ENCODE measurements at places on chromosomes 2 and 18.

GRCh38 chr2:121066526-121066925, 218.5 kb downstream of the TFCP2L1 start:
- DNase-seq = no peak

DNA sequence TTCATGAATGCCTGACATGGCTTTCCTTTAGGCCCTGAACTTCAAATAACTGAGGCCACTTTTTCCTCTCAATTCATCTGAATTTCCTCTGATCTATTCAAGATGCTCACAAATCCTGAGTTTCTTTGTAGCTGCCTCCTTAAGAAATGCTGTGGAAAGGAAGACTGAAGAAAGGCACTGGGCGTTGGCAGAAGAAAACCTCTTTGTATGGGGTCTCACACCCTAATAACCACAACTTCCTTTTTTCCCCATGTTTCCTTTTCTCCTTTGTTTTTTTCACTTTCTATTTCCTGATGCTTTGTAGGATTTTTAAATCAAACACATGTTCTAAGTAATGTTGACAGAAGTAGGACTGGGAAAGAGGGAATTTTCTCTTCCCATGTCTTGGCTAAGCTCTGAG, 447.4 kb downstream of the CMPK2 start:
- DNase-seq = no peak

DNA sequence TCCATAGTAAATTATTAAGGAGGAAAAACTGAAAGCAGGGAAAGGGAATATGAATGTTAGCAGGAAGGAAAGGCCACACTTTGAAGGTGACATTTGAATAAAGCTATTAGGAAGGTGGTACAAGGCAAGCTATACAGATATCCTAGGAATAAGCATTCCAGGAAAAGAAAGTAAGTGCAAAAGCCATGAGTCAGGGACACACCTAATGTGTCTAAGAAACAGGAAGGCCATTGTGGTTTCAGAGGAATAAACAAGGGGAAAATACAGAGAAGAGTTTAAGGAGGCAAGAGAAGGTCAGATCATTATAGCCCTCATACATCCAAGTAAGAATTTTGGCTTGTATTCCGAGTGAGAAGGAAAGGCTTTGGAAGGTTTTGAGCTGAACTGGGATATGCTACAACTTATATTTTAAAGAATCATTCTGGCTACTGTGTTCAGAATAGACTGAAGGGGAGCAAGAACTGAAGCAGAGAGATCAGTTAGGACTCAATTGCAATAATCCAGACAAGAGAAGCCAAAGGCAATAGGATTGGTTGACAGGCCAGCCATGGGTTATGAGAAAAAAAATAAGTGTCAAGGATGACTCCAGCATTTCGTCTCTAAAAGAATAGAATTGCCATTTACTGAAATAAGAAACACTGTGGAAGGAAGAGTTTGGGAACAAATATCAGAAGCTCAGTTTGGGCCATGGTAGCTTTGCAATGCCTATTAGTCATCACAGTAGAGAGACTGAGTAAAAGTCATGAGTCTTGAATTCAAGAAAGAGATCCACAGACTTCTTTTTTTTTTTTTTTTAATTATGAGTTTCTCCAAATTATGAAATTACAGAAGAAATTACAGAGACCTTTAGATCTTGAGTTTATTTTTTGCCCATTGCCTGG, 11.3 kb downstream of the RAD51AP2 start:
- no peak for DNase-seq

GRCh38 chr18:70398076-70398475, 109.2 kb downstream of the SOCS6 start:
- DNase-seq = no peak

DNA sequence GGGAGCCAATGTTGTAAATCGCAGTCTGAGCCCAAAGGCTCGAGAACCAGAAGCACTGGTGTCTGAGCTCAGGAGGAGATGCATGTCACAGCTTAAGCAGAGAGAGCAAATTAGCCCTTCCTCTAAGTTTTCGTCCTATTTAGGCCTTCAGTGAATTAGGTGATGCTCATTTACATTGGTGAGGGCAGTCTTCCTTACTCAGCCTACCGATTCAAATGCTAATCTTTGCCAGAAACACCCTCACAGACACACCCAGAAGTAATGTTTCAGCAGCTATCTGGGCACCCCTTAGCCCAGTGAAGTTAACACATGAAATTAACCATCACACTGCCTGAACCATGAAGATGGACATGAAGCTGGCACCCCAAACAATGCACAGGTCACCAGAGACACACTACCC, 385.1 kb downstream of the STK39 start:
- no peak for DNase-seq

- no peak for DNase-seq
Observed at GRCh38 chr18:741931-742512, 29.6 kb upstream of the ENOSF1 start.

DNA sequence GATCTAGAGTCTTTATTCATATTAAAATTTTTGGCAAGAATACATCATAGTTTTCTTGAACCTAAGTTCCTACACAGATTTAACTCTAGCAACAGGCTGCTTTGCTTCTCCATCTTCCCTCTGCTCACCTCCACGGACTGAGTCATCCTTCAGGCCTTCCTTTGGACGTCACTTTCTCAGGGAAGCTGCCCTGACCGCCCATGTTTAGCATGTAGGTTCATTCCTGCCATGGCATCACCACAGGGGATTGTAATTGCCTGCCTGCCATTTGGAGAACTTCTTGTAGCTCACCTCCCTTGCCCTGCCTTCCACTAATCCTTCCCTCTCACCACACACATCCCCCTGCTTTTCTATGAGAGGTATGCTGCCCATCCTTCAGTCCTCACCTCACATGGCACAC, 43.9 kb upstream of the B3GNT2 start:
- DNase-seq = no peak

DNA sequence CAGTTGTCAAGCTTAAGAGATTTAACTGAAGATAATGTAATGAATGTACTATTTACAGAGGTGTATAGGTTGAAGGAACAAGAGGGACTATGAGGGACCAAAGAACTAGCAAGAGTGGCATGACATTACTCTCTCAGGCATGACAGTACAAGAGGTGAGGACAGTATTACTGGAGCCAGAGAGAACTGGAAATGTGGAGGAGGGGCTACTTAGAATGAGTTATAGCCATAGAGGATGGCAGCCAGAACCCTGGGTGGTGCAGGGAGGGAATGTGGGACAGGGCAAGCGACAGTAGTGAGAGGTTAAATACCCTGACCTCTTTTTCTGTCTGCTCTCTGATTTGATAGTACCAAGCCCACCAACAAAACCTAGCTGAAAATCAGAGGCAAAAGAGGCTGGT, 122.6 kb upstream of the UGP2 start:
- DNase-seq = no peak

- DNase-seq = no peak
Observed at GRCh38 chr2:115942800-115943199, 1500.4 kb downstream of the DPP10 start.

GRCh38 chr2:62854600-62855514, 149.3 kb downstream of the EHBP1 start:
- no peak for DNase-seq

DNA sequence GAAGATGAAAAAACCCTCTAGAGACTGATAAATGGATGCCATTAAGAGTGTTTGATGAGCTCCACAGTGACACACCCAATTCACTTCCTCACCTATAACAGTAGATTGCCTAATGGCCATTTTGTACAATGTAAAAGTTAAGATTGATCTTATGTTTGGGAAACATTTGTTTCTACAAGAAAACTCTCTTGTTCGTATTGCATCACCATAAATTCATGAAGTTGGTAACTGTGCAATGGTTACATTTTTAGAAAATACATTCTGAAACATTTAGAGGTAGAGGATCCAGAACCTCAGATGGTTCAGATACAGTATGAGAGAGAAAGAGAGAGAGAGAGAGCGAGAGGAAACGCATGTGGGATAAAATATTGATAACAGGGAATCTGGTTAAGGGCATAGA, 31.8 kb downstream of the DAPL1 start:
- DNase-seq = no peak

DNA sequence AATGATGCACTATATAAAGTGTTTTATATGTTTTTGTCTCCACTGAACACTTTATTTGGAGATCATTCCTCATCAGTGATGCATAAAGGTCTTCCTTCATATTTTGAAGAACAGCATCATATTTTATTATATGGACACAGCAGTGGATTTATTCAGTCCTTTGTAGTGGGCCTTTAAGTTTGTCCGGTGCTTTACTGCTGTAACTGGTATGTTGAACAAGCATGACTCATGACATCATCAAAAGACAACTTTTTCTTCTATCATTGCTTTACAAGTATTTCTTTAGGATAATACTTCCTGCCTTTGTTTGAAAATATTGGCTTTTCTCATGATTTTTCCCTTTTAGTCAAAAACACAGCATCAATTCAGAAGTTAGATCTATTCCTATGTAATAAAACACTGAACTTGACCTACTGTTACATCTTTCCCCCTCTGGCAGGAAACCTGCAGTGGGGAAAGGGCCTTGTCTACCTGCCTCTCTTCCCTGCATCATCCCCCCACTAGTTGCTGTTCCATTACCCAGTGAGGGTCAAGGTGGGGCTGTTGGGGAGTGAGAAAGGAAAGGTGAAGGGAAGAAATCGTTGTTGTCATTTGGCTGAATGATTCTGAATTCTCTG, 241.2 kb downstream of the CYP26B1 start:
- no peak for DNase-seq

DNA sequence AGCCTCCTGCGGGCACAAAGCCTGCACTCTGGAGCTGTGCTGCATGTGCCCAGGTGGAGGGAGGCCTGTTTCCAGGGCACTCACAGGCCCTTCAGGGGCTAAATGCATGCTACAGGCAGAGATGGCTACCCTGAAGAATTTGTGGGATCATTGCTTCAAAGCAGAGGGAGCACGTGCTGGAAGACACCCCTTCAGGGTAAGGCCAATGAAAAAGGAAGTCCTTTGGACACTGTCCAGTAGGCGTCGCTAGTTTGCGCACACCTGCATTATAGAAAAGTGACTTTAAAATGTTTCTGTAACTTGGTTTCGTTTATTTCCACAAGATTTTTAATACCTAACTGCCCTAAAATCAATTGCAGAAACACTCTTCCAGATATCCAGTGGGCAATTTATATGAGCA, 325.3 kb downstream of the ZNF516 start:
- no peak for DNase-seq

DNA sequence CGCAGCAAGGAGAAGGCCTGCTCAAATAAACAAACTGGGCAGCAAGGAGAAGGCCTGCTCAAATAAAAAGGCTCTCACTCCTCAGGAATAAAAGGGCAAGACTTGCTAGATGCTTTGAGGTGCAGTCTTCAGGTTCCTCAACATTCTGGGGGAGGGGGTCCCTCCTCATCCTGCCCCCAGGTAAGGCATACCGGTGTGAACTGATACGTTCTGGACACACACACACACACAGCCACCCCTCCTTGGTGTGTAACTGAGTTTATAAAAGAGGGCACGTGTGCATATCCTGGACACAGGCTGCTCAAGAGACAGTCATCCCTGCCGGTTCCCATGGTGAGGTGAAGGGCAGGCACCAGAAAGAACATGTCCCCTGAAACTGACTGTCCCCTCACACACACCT, 4.5 kb downstream of the TEX261 start:
- DNase-seq = no peak

- peak; percentile 26 for DNase-seq
Observed at GRCh38 chr2:74583504-74583903, 29.0 kb downstream of the DOK1 start.

DNA sequence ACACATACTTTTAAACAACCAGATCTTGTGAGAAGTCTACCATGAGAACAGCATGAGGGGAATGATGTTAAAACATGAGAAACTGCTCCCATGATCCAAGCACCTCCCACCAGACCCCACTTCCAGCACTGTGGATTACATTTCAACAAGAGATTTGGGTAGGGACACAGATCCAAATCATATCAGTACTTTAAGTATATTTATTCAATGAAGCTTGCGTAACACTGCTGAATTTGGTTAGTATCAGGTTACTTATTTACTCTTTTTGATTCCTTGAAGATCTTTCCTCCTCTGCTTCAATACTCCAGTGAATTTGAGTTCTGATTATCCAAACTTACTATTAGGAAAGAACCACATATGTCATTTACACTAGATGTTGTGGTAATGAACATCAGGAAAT, 418.6 kb downstream of the PIK3C3 start:
- no peak for DNase-seq

- DNase-seq = no peak
Observed at GRCh38 chr2:137770166-137770565, 194.1 kb upstream of the HNMT start.

GRCh38 chr2:51410331-51410730, 378.4 kb upstream of the NRXN1 start:
- no peak for DNase-seq

DNA sequence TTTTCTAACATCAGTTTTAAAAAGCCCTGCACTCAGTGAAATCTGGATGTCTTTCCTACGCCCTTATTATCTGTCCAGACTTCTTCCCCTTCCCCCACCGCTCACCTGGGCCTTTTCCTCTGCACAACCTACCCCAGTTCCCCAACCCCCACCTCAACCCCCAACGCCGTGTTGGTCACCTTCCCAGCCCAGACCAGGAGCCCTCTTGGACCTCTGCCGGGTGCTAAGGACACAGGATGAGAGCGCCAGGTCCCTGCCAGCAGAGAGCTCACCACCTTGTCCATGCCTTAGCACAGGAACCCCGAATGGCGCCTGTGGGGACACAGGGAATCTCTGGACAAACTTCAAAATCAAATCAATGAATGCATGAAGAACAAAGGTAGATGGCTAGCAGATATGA, 966 bp upstream of the RBM43 start:
- no peak for DNase-seq

GRCh38 chr2:109517118-109517889, 96.5 kb downstream of the SEPTIN10 start:
- no peak for DNase-seq

DNA sequence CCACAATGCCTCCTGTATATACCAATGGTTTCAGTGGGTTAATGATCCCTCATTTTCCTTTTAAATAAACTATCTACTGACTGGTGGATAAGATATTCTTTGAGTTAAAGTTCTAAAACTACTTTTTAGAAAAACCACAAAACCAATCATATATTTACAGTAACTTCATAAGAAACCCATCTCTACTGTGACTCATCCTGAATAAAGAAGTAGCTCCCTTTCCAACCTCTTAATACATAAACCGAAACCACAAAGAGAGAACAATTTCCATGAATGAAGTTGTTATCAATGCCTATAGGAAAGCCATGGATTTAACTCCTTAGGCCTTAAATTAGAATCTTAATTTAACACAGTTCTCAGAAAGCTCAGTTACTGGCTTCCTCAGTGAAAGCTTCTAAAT, 227.0 kb upstream of the SMAD7 start:
- DNase-seq = no peak

- DNase-seq = no peak
Observed at GRCh38 chr18:1604751-1605150, 700.1 kb downstream of the ADCYAP1 start.

Data from stomach (tissue), 19 donors.